ENCODE measurements at places on chromosomes 16 and 17. TPM values are rescaled to one million over a fixed set of nuclear protein-coding genes. Genes with fewer than 3 reads are reported as not detected.

The ATP6V0A1 gene
- 69.6 TPM for total RNA-seq

The G6PC1 gene
- not detected for total RNA-seq

The CCL1 gene
- not detected for total RNA-seq

The MT2A gene
- total RNA-seq, result 643 TPM

The KRTAP2-2 gene
- not detected for total RNA-seq

The SAT2 gene
- 63.3 TPM for total RNA-seq

The EME1 gene
- total RNA-seq, result 1.4 TPM

The RUNDC3A gene
- not detected for total RNA-seq

The JUP gene
- total RNA-seq, result 14.6 TPM

The GAS2L2 gene
- not detected for total RNA-seq

The ATP2C2 gene
- 0.19 TPM for total RNA-seq

The RHBDL3 gene
- 0.86 TPM for total RNA-seq

The CRHR1 gene
- not detected for total RNA-seq

The TSR3 gene
- total RNA-seq, result 40.4 TPM

The CACNG4 gene
- total RNA-seq, result not detected

The PPM1E gene
- 0.19 TPM for total RNA-seq

The CCL16 gene
- total RNA-seq, result 0.69 TPM

The STX1B gene
- total RNA-seq, result 1.1 TPM

The MT1H gene
- total RNA-seq, result not detected

The C16orf46 gene
- total RNA-seq, result not detected

The SLFN11 gene
- 35.3 TPM for total RNA-seq

The KRTAP4-6 gene
- total RNA-seq, result not detected

The VAT1L gene
- total RNA-seq, result 0.23 TPM

The RHBDL1 gene
- total RNA-seq, result 0.71 TPM

The PRKCB gene
- total RNA-seq, result 26.9 TPM

The CCDC200 gene
- not detected for total RNA-seq

The SLC5A10 gene
- total RNA-seq, result not detected

The ALOX15 gene
- not detected for total RNA-seq

The SLC7A5 gene
- total RNA-seq, result 17.7 TPM

The SLC25A10 gene
- 2.3 TPM for total RNA-seq

The SLC16A11 gene
- 0.52 TPM for total RNA-seq

The HSF5 gene
- total RNA-seq, result 0.05 TPM

The FBXW10 gene
- total RNA-seq, result 0.14 TPM

The ABCC3 gene
- 13.1 TPM for total RNA-seq

The SGCA gene
- total RNA-seq, result 87.9 TPM

The COL1A1 gene
- 1,821 TPM for total RNA-seq

The WNT3 gene
- 0.32 TPM for total RNA-seq

The PNMT gene
- total RNA-seq, result 3.1 TPM

The PHOSPHO1 gene
- total RNA-seq, result 2.6 TPM

The TMEM98 gene
- 42.9 TPM for total RNA-seq

The KRT27 gene
- 0.42 TPM for total RNA-seq

The KLHL10 gene
- total RNA-seq, result 0.43 TPM

The RNF43 gene
- total RNA-seq, result not detected

The ZNF469 gene
- total RNA-seq, result 2.9 TPM

The WNT9B gene
- 7.5 TPM for total RNA-seq

The KRT20 gene
- total RNA-seq, result not detected

The MYH1 gene
- not detected for total RNA-seq

The SRP68 gene
- total RNA-seq, result 49.1 TPM

The FZD2 gene
- 12.6 TPM for total RNA-seq

The KAT8 gene
- total RNA-seq, result 49.9 TPM

The DLG4 gene
- 21.2 TPM for total RNA-seq

The DNAI2 gene
- total RNA-seq, result not detected

The DPEP3 gene
- total RNA-seq, result not detected

The OXLD1 gene
- 18.0 TPM for total RNA-seq

The RUSF1 gene
- 40.5 TPM for total RNA-seq

The KRT33A gene
- not detected for total RNA-seq

Data from posterior vena cava (tissue), 2 donors.